ENCODE measurements at places on chromosomes 16 and 17. TPM values are rescaled to one million over a fixed set of nuclear protein-coding genes. Genes with fewer than 3 reads are reported as not detected.

DNA sequence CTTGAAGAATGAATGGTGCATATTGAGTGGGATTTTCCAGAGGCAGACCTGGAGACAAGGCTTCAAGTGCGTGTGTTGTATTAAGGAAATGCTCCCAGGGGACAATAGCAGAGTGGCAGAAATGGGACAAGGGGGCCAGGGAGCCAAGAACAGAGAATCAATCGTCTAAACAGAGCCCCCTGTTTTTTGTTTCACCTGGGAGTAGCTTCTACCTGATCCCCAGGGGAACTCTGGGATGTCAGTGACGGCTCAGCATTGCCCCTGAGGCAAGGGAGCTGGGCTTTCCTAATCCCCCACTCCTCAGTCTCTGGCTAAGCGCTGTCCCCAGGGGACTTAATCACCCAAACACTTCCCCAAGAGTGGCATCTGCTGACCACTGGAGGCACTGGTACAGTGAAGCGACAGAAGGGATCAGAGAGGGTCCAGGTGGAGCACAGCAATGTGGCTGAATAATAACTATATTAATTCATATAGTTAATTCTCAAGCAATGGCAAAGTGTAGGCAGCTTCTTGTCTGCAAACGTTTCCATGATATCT is 35.7 kb upstream of the C16orf78 start:
- no peaks in the 10 kb centered on the region for H3K27me3 ChIP-seq
- DNase-seq, result no peak
- no peak overlapping the region for H3K4me3 ChIP-seq
- H3K27ac ChIP-seq, result no peak overlapping the region

DNA sequence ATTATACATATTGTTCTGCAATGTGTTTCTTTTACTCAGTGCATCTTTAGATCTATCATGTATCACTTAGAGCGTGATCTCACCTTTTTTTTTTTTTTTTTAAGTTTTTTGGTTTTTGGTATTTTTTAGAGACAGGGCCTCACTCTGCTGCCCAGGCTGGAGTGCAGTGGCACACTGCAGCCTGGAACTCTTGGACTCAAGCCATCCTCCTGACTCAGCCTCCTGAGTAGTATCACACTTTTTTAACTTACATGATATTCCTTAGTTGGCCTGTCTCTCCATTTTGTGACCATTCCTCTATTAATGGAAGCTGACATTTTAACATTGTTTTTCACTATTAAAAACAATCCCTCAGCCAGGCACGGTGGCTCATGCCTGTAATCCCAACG is 4.7 kb upstream of the MPO start:
- no peak for DNase-seq
- H3K27ac ChIP-seq, result no peak overlapping the region
- H3K4me1 ChIP-seq, result no peaks in the 10 kb centered on the region
- no peaks in the 10 kb centered on the region for H3K36me3 ChIP-seq
- H3K4me3 ChIP-seq, result no peak overlapping the region

- no peaks in the 10 kb centered on the region for H3K27me3 ChIP-seq
- peaks cover 4% of the 10 kb centered on the region for H3K4me1 ChIP-seq
- H3K36me3 ChIP-seq, result no peaks in the 10 kb centered on the region
- no peak overlapping the region for H3K27ac ChIP-seq
- no peak for DNase-seq
Measured at GRCh38 chr16:15961060-15961511, 11.7 kb downstream of the ABCC1 start.

- no peak overlapping the region for H3K4me3 ChIP-seq
- H3K27ac ChIP-seq, result peak overlapping the region; percentile 23
- peaks cover 9% of the 10 kb centered on the region for H3K4me1 ChIP-seq
- no peaks in the 10 kb centered on the region for H3K36me3 ChIP-seq
Measured at GRCh38 chr16:50202926-50203624, 50.0 kb downstream of the TENT4B start.

SPN gene
- total RNA-seq, result 5.2 TPM

GRCh38 chr17:44356241-44356640 is 7.4 kb downstream of the FAM171A2 start:
- no peaks in the 10 kb centered on the region for H3K27me3 ChIP-seq
- no peak overlapping the region for H3K4me3 ChIP-seq
- H3K27ac ChIP-seq, result no peak overlapping the region

- no peaks in the 10 kb centered on the region for H3K27me3 ChIP-seq
- no peak overlapping the region for H3K4me3 ChIP-seq
- DNase-seq, result no peak
- H3K4me1 ChIP-seq, result no peaks in the 10 kb centered on the region
- no peak overlapping the region for H3K27ac ChIP-seq
Measured at GRCh38 chr17:413706-414380, 61.2 kb upstream of the RPH3AL start.

DNA sequence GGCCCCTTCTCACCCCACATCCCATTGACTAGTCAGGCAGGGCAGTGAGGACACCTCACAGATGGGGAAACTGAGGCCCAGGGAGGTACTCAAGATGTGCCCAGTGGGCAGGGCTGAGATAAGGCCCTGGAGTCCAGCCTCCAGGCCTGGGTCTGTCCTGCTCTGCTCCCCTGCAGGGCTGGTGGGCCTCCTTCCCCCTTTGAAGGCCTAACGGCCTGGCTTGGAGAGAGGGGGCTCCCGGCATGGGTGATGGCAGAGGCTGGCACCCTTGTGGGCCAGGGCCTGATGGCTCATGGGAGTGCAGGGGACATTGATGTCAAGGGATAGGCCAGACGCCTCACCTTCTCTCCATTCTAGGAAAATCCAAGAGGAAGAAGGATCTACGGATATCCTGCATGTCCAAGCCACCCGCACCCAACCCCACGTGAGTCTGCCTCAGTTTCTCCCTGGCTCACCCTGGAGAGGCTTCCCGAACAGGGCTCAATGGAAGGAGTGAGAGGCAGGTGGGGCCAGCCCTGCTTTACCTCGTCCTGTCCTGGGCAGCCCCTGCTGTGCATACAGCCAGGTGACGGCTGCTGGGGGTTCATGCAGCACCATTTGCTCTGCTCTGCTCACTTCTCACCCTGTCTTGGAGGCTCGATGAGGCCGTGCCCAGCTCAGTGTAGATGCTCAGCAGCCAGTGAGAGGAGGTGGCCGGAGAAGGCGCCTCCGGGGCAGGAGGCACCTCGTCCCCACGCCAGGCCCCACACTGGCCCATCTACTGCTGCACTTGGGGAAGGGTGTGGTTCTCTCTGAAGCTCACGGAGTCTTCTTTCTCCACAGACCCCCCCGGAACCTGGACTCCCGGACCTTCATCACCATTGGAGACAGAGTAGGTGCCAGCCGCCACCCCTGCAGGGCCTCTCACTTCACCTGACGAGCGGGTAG is 13.8 kb downstream of the MAP2K3 start:
- no peaks in the 10 kb centered on the region for H3K36me3 ChIP-seq
- no peaks in the 10 kb centered on the region for H3K27me3 ChIP-seq
- H3K4me1 ChIP-seq, result no peaks in the 10 kb centered on the region
- no peak for DNase-seq
- no peak overlapping the region for H3K4me3 ChIP-seq

DNA sequence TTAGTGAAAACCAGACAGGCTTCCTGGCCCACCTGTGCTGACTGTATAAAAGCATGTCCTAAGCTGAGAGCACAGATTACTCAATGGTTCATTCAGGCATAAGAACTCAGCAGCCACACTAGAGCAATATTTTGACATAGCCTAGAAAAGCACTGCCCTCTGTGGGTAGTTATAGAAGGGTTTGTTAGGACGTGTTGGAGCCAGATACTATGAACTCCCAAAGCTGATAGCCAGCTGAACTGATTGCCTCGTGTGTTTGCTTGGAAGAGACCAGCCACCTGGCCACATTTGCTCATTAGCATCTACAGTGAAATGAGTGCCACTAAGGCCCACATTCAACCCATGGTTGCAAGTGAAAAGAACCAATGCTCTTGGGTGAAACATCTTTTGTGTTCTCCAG is 30.8 kb upstream of the ABCA5 start:
- H3K36me3 ChIP-seq, result no peaks in the 10 kb centered on the region
- DNase-seq, result no peak
- no peaks in the 10 kb centered on the region for H3K27me3 ChIP-seq
- H3K27ac ChIP-seq, result no peak overlapping the region
- no peaks in the 10 kb centered on the region for H3K4me1 ChIP-seq

NPTX1 gene
- 0.45 TPM for total RNA-seq

- H3K27ac ChIP-seq, result no peak within 1 kb of the TSS
- no peaks in the 10 kb centered on the region for H3K4me1 ChIP-seq
- H3K36me3 ChIP-seq, result no peaks in the 10 kb centered on the region
- no peak within 1 kb of the TSS for H3K4me3 ChIP-seq
Measured at GRCh38 chr17:81961087-81961511, at the start of gene NOTUM. Gene NOTUM, minus strand, starts transcription at chr17:81961187. Its CDS starts 278 bp downstream, at chr17:81960909.

Data from aorta (tissue), 5 donors.